ENCODE measurements at places on chromosomes 16 and 17.

GRCh38 chr16:35409503-35409902 lies 1950.1 kb downstream of the TP53TG3F start:
- DNase-seq = no peak

DNA sequence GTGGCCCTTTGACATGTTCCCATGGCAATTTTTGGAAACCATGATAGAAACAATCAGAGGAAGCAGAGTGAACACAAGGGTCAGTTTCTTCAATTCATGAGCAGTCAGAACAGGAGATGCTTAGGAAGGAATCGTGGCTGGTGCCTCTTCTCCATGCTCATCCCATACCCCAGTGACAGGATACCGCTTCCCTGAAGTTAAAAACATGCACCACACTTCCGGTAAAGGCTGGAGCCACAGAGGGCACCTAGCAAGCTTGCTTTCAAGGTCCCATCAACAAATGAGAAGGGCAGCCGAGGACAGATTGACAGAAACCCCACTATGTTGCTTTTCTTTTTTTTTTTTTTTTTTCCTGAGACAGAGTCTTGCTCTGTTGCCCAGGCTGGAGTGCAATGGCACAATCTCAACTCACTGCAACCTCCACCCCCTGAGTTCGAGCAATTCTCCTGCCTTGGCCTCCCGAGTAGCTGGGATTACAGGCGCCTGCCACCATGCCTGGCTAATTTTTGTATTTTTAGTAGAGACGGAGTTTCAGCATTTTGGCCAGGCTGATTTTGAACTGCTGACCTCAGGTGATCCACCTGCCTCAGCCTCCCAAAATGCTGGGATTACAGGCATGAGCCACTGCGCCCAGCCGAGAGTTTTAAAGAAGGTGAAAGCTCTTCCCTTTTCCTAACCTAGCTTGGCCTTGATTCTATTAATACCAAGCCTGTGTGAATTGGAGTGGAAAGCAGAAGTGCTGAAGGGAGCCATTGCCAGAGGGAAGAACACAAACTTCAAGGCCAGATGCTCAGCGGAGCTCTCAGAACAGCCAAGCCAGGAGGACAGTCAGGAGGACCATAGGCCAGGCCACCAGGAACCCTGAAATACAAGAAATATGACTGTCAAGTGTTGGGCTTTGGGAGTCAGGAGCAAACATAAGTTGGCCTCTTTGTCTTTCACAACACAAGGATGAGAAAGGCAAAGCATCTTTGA lies 16.6 kb downstream of the GP2 start:
- DNase-seq = no peak

- DNase-seq = no peak
Measured at GRCh38 chr16:83769397-83770008, 38.3 kb upstream of the HSBP1 start.

GRCh38 chr16:84278333-84278732 lies 16.3 kb upstream of the WFDC1 start:
- no peak for DNase-seq

DNA sequence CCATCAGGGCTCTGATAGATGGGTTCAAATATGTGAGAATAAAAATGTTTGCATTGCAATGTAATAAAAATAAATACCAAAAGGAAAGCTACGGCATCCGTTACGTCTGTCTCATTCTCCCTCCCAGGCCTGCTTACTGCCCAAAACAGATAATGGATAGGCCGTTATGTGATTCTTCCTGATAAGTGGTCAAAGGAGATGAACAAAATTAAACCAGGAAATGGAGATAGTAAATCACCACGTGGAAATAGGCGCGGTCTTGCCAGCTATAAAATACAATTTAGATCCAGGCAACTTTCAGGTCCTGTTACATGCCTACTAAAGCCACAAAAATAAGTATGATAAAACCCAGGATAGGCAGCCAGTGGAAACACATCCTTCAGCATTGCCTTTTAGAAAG lies 49.5 kb upstream of the CCL1 start:
- DNase-seq = no peak

DNA sequence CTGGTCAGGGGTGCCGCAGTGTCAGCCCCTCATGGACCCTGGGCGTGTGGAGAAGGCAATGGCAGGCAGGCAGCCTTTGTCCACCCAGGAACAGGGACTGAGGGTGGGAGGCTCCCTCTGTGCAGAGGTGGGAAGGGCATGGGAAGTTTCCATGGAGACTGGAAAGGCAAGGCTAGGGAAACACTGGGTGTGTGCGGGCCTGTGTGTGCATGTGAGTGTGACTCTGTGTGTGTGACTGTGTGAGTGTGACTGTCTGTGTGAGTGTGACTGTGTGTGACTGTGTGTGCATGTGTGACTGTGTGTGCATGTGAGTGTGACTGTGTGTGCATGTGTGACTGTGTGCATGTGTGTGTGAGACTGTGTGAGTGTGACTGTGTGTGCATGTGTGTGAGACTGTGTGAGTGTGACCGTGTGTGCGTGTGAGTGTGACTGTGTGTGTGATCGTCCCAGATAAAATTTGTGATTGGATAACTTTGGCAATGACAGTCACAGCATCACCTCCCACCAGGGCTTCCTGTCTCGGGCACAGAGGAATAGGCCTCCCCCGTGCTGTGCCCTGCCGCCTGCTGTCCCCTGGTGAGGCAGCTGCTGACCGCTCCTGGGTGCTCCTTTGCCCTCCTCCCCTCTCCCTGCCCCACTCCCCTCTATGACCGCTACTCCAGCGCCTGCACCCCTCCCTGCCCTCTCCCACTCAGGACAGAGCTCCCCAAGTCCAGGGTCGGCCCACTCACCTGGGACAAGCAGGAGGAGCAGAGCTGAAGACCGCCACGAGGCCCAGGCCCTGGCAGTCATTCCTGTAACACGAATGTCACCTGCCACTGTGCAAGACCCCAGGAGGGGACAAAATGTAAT lies 698 bp downstream of the CD300C start:
- no peak for DNase-seq

- DNase-seq = no peak
Measured at GRCh38 chr17:28457890-28458289, 15.6 kb upstream of the SLC13A2 start.

DNA sequence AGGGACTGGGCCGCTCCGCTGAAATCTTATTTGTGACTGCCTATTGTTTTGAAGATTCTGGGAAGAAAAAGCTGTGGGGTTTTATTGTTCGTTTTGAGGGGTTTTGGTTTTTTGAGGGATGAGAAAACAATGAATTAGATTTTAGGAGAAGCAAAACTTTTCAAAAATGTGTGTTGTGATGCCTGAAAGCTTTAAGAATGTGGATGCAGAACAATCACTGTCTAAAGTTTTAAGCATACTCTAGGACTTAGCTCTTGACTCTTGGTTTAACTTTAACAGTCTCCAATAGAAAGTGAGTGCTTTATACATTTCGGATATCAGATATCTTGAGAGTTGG lies 899 bp downstream of the CFAP52 start:
- no peak for DNase-seq

GRCh38 chr17:82098939-82099763 lies 1.1 kb upstream of the FASN start:
- DNase-seq = no peak

DNA sequence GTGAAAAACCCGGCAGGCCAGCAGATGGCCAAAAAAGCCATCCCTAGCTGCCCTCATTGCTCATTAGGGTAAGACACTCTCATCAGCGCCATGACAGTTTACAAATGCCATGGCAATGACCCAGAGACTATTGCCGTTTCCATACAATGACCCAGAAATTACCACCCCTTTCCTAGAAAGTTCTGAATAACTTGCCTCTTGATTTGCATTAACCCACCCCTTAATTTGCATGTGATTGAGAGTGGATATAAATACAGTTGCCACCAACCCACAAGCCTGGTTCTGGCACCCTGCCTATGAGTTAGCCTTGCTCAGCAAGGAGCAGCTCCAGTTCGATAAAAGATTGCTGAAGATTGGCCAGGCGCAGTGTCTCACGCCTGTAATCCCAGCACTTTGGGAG lies 16.1 kb upstream of the C16orf54 start:
- no peak for DNase-seq

- no peak for DNase-seq
Measured at GRCh38 chr17:75776386-75777295, 8.0 kb upstream of the UNK start.

DNA sequence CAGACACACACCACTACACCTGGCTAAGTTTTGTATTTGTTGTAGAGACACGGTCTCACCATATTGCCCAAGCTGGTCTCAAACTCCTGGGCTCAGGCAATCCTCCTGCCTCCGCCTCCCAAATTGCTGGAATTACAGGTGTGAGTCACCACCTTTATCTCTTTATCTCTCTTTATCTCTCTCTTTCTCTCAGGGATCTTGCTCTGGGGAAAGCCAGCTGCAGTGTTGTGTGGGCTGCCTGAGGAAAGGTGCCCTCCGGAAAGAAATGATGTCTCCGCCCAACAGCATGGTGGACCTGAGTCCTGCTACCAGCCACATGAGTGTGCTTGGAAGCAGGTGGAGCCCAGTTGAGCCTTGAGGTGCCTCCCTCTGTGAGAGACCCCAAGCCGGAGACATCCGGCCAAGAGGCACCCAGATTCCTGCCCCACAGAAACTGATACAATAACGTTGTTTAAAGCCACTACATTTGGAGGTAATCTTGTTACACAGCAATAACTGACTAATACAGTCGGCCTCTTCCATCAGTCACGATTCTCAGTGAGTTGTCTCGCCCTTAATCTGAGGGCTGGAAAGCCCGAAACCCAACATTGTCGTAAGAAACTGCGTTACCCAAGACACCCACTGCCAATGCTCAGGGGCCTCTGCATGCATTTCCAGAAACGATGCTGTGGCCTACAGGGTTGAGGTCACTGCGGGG lies 68.0 kb upstream of the RPH3AL start:
- DNase-seq = no peak

DNA sequence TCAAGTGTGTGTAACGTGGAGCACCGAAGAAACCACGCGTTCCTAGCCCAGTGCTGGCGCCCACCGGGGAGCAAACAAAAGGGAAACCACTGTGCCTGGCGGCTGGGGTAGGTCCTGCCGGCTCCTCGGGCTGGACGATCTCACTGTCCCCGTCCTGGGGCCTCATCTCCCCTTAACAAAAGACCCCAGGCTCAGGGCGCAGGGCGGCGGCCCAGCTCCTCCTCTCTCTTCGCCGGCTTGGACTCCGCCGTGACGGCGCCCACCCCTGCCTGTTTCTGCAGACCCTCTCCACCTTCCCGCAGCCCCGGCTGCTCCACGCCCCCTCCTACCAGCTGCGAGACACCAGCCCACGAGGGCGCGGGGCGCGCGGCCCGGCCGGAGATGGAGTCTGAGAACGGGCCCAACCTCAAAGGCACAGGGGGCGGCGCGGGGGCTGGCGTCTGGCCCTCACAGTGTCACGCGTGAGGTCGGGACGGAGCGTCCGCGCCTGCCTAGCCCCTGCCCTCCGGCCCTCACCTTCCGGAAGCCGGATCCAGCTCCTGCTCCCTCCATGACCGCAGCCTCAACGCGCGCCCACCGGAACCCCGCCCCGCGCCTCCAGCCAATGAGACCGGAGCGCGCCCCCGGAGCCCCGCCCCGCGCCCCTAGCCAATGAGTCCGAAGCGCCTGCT lies at the start of gene CENPX:
CENPX (minus strand) TSS at position 569 of the 671 bp plus-strand sequence; CDS start at position 552, 17 bp downstream.
- DNase-seq = no peak

- no peak for DNase-seq
Measured at GRCh38 chr17:83084621-83085056, 5.2 kb downstream of the METRNL start.

DNA sequence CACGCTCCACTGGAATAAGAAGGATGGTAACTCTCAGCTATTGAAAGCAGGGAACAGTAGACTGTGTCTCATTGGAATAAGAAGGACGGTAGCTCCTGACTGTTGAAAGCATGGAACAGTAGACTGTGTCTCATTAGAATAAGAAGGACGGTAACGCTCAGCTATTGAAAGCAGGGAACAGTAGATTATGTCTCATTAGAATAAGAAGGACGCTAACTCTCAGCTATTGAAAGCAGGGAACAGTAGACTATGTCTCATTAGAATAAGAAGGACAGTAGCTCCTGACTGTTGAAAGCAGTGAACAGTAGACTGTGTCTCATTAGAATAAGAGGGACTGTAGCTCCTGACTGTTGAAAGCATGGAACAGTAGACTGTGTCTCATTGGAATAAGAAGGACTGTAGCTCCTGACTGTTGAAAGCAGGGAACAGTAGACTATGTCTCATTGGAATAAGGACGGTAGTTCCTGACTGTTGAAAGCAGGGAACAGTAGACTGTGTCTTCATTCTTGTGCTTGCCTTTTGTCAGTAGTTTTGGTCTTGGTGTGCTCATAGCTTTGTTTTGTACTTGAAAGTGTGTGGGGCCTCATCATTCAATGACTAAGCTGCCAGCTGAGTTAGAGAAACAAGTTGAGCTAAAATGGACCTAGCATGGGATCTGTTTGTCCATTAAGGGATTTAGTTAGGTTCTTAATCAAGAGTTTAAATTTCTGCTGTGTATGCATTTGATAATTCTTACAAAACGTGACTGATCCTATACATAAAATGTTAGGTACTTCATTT lies 58.5 kb downstream of the BANP start:
- DNase-seq = no peak

DNA sequence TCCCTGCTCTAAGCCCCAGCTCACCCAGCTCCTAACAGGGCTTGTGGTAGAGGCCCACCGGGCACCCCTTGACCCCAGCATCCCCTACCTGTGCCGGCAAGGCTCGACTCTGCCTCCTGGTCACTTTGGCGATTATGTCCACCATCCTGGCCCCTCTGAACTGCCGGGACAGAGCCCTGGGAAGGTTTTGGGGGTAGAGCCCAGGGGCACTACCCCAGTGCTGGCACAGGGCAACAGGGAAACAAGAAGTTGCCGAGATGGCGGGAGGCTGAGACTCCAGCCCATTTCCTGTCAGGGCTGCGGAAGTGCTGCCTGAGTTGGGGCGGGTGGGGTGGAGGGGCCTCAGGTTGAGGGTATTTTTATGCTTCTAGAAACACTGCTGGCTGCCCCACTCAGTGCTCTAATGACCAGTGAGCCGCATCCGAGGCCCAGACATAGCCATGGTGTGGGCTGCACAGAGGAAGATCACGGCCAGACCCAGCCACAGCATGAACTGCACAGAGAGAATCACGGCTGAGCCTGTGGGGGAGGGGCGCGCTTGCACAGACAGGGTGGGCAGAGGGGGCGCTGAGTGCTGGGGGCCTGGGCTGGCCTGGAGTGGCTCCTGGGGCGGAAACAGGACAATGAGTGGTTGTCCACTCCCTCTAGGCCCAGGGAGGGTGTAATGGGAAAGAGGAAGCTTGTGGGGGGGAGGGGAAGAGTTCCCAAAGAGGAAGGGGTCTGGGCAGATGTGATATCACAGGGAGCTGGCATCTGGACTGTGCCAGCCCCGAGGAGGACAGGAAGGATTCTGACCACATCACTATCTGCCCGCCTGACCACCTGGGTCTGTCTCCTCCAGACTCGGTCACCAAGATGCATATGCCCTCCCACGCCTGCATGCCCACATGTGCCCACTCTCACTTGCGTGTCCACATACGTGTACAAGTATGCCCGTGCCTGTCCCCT lies 22.3 kb downstream of the ARHGAP27 start:
- DNase-seq = no peak

DNA sequence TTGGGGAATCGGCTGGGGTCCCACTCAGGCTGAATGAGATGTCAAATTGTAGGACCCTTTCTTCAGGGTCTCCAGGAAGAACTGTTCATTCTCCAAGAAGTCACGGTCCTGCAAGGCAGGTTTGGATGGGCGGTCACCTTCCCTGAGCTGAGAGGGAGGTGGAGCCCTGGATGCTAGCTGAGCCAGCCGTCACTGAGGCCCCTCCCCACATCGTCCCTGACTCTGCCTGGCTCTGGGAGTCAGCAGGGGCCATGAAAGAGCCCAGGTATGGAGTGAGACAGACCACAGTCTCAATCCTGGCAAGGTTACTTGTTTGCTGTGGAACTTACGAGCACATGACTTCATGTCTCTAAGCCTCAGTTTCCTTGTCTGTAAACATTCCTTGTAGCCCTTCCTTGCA lies 6.0 kb upstream of the MRPL38 start:
- DNase-seq = peak; percentile 36

All from nephron progenitor cell (in vitro differentiated cells).